Stimulated activated CD8-positive, alpha-beta memory T cell treated with anti-CD3 and anti-CD28 coated beads, Interleukin-15, amount 100 ng/mL, for 1 hour (primary cell): ENCODE measurements at places on chromosomes 6 and 20.

- no peak for DNase-seq
Observed at GRCh38 chr6:51550243-51550642, 537.2 kb downstream of the PKHD1 start.

DNA sequence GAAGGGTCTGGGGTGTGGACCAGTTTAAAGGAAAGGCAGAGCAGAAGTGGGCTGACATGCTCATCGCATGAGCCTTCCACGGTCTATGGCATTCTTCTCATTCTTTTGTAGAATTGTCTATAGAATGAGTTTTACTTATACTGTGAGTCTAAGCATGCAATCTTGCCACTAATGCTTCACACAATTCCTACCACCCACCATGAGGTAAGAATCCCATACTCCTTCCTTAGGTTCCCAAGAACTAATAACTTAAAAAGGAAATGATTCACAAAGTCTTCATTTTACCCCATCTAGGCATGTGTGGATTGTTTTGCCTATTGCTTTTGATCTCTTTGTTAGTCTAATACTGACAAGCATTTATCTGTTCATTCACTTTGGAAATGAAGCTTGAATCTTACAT, 195.2 kb downstream of the LY86 start:
- DNase-seq = no peak

DNA sequence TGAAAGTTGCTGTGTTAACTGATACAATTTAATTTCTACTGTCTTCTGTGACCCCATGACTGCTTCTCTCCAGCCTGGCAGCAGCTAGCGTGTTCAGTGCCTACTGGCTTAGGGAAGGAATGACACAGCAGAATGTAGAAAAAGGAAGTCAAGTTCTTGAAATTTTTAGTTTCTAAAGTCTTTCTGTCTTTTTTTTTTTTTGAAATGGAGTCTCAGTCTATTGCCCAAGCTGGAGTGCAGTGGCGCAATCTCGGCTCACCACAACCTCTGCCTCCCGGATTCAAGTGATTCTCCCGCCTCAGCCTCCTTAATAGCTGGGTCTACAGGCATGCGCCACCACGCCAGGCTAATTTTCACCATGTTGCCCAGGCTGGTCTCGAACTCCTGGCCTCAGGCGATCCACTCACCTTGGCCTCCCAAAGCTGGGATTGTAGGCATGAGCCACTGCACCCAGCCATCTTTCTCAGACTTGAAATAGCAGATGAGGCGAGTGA, 39.3 kb downstream of the PCNA start:
- no peak for DNase-seq

DNA sequence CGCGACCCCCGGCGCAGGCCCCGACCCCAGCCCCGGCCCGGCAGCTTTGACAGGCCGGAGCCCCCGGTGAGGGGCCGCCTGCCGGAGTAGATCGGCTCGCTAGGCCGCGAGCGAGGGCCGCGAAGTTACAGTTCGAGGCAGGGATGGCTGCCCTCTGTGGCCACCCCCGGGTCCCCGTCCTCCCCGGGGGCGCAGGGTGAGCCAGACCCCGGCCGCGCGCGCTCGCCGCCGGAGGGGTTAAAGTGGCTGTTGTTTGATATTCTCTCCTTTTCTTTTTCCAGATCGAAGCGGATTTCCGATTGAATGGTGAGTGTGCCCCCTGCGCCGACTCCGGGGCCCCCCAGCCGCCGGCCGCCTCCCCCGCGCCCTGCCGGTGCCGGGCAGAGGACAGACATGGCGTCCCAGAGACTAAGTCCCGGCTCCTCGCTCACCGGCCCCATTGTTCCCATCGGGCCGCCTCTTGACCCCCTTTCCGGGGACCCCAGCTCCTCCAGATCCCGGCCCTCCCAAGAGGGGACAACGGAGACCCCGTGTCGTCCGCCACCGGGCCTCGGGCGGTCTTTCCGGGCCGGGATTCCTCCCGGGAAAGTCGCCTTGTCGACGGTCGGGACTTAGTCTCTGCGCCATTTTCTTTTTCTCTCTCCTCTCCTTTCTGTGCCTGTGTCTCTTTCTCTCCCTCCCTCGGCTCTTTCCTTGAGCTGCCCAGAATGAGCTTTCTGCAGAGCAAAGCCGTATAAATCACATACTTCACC, 704 bp downstream of the TOP1 start:
- no peak for DNase-seq

- DNase-seq = no peak
Observed at GRCh38 chr6:14540810-14541540, 423.4 kb downstream of the CD83 start.

DNA sequence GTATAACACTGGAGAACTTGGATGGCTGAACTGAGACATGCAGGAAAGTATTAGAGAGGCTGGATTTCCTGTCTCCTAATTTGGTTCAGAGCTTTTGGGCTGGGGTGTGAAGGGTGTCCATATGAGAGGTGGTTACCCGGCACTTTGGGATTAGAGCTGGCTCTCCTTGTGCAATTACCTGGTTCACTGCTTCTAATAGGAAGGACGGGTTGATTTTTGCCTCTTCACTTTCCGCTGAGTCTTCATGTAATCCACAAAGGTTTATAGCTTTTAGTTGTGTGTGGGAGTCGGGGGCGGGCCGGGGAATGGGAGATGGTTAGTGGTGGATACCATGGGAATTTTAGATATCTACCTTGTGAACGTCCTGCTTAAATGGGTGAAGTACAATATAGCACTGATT, 151.5 kb downstream of the BTBD3 start:
- no peak for DNase-seq

DNA sequence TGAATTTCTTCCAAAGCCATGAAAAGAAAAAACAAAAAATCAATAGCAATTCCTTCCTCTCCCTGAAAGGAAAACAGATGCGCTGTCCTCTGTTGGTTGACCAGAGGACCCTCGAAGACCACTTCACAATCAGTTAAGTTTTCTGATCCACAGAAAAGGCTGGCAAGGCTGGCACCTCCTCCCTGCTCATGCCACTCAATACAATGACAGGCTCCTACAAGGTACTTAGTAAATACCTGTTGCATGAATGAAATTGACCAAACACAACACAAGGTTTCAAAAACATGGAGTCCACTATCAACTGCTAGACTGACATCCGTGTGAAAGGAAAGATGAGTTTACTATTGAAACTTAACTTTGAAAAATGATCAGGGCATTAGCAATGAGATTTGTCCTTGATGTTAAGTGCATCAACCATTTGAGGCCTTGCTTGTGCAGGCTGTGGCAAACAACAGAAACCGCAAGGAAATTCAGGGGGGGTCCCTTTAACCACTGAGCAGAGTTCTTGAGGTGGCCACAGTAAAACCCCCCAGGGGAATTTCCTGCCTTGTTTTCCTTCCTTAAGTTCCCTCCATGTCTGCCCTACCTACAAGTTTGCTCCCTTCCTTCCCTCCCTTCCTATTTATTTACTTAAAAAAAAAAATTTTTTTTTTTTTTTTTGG, 27.9 kb upstream of the RTF2 start:
- DNase-seq = peak; percentile 18

DNA sequence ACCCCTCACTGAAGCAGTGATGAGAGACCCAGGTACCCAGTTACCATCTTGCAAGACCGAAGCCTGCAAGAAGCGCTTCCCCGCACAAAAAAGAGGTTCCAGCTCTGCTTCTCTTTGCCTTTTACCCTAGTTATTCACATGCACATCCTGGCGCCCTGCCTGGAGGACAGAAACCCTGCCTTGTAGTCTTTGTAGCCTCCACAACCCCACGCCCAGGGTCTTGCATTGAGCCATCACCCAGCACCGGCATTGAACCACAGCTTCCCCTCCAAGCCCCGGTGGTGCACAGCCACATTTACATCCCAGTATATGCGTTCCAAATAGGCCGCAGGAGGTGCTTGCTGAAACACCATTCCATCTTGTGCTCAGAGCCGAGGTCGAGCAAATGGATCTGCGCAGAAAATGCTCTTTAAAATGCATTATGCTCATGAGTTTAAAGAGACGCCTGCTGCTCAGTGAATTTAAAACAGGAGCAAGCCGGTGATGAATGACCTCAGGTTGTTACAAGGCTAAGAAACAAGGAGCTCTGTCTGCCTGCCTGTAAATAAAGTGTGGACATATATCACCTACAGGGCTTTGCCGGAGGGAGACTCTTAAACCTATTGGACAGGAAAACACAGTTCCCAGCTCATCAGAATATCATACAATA, 61.7 kb downstream of the GNAS-AS1 start:
- no peak for DNase-seq

DNA sequence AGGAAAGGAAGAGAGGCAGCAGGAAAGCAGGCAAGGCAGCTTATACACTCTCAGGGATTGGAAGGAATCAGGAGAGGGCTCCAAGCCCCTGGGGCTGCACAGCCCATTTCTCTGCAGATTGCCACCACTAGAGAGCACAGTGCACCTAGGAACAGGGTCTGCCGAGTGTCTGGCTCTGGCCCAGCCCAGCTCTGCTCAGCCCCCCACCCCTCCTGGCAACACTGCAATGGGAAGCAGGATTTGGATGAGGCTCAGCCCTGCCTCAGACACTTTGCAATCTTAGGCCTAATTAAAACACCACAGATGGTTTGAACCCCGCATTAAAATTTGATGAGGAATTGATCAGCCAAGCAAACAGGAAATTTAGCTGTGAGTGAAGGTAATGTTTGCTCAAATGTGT, 252.7 kb downstream of the DHX35 start:
- DNase-seq = no peak

- no peak for DNase-seq
Observed at GRCh38 chr6:149208134-149208601, 109.3 kb upstream of the TAB2 start.

- DNase-seq = no peak
Observed at GRCh38 chr6:2232445-2232844, 13.0 kb downstream of the GMDS start.

GRCh38 chr6:144013486-144013909, 5.4 kb upstream of the PLAGL1 start:
- DNase-seq = peak; percentile 31

- DNase-seq = no peak
Observed at GRCh38 chr6:170049641-170050561, 241.0 kb downstream of the DLL1 start.
